ENCODE measurements at places on chromosomes 2 and 18. TPM values are rescaled to one million over a fixed set of nuclear protein-coding genes. Genes with fewer than 3 reads are reported as not detected.

ANKRD62 gene
- total RNA-seq = not detected

HTRA2 gene
- 28.5 TPM for total RNA-seq

GRCh38 chr2:72722492-72723070, 103.3 kb downstream of the EXOC6B start:
- no peak for DNase-seq

GRCh38 chr2:17136231-17136630, 382.0 kb downstream of the RAD51AP2 start:
- DNase-seq = no peak

PTPRN gene
- not detected for total RNA-seq

- DNase-seq = no peak
Observed at GRCh38 chr18:4640349-4641012, 185.4 kb upstream of the DLGAP1 start.

SCYGR4 gene
- total RNA-seq = not detected

DNA sequence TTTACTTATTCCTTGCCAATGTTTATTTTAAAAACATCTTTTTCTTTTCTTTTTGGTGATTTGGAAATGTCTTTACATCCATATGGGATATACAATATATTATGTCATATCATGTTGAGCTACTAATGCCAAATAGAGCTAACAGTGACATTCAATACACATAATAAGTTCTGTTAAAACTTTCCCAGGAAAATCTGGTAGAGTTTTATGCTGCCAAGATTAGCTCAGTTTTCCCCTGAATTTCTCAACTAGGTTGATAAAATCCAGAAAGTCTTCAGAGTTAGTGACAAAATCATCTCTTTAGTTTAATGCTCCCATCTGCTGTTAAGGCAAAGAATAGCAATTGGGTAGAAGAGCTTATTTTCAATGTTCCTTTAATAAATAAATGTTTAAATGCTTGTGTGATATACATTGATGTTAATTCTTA, 9.9 kb downstream of the COL3A1 start:
- DNase-seq = no peak

GRCh38 chr2:96899413-96899741, 29.5 kb upstream of the SEMA4C start:
- DNase-seq = no peak

DNA sequence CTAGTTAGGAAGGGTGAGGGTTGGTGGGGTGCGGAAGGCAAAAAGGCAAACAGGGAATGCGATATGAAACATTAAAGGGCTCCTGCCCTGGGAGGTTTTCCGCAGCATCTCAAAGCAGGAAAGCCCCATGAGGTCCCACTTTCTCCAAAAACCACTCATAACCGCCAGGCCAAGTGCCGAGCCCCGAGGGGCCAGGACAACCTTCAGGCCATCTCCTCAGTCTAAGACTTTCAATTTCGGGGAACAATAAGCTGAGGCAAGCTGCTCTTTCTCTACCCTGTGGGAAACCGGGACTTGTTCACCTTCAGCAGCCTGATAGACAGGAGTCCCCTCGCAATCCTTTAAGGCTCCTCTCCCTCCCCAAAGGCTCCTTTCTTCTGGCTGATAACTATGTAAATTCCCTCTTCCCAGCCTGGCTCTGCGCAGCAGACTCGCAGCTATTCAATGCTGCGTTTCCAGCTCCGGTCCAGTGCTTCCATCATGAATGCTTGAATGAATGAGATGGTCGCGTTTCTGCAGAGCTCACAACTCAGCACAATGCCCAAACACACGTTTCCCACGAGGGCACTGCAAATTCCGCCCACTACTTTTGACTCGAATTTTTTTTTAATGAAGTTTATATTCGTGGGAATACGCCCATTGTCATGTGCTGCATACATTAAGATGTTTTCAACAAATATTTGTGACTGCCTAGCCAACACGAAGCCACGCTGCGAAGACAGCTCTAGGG, 1.4 kb downstream of the LAMA1 start:
- DNase-seq = no peak

DNA sequence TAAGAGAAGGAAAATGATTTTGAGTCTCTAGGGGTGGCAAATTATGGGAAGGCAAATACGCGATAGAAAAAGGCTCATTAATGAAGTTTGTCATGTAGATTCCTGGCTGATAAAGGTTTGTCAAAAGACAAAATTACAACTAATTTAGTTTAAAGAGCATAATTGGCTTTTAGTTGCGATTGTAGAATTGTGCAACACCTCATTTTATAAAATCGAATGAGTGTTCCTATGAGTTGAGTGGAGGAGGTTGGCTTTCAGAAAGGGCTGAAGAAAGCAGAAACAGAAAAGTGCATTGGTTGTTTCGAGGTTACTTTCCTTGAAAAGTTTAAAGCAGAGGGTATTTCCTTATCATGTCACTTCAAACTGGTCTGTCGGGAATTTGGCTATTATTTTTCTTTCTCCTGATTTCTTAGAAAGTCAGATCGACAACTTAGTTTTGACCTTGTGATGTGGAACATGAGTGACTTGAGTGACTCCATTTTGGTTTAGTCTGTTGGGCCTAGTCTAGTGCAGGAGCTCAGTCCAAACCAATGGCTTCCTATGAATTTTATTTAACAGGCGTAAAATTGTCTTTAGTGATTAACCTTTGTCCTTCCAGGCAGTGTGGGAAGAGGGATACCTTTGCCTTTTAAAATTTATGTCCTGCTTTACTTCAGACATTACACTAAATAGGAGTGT, 2.2 kb upstream of the PCYOX1 start:
- no peak for DNase-seq

- DNase-seq = no peak
Observed at GRCh38 chr18:51953521-51953920, 386.5 kb upstream of the DCC start.

NYAP2 gene
- total RNA-seq = not detected

MROH2A gene
- not detected for total RNA-seq

KIAA2012 gene
- total RNA-seq = not detected

CYP27C1 gene
- 0.10 TPM for total RNA-seq

GRCh38 chr2:152647552-152647951, 69.7 kb downstream of the PRPF40A start:
- peak; percentile 83 for DNase-seq

RNU2-63P gene
- not detected for total RNA-seq

CXCR4 gene
- total RNA-seq = 3.6 TPM

CCDC138 gene
- 1.9 TPM for total RNA-seq

DNA sequence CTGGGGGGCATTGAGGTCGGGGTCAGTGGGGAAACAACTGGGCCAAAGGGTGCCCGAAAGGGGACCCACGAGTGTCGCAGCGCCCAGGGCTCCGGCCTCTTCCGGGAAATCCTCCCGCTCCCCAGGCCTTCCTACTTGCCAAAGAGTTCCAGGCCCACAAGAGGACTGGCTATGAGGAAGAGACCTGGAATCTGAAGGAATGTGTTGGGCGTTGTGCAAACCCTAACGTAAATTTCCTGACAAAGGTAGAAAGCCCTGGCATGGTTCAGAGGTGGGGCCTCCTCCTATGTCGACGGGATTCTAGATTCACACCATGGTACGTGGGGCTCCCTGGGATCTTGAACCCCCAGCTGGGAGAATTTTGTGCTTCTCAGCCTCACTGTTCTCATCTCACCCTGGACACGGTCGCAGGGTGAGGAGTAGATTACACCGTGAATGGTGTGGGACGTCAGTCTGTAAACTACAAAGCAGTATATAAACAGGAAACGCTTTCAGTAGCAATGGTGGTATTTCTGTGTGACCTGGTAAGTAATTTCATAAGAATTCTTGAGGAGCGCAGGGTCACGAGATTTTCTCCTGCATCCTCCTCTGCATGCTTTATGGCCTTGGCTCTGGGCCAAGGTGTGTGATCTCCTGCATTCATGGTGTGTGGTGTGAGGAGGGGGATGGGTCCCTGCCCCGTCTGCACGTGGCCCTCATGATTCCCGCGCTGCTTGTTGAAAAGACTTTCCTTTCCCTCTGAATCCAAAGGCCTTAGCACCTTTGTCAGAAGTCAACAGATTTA, 868 bp downstream of the HSBP1L1 start:
- DNase-seq = no peak

GRCh38 chr18:28961669-28962228, 784.8 kb upstream of the CDH2 start:
- no peak for DNase-seq

- no peak for DNase-seq
Observed at GRCh38 chr2:241000831-241001321, 2.5 kb downstream of the SNED1 start.
